Cardiac atrium fibroblast (primary cell): ENCODE measurements at places on chromosomes 12 and 14. TPM values are rescaled to one million over a fixed set of nuclear protein-coding genes. Genes with fewer than 3 reads are reported as not detected.

Gene CMA1
- total RNA-seq, result not detected in 2 replicates

Gene ASCL1
- not detected in 2 replicates for total RNA-seq

Gene RNASE7
- total RNA-seq, result not detected in 2 replicates

Gene MSI1
- 1.5 TPM in 1 of 2 replicates, not detected in the other for total RNA-seq

Gene MAP1LC3B2
- total RNA-seq, result not detected in 2 replicates

Gene AMHR2
- total RNA-seq, result not detected in 2 replicates

Gene FITM1
- 0.32 TPM in 1 of 2 replicates, not detected in the other for total RNA-seq

Gene MGAT2
- total RNA-seq, result 67.7 and 84.1 TPM in 2 replicates

Gene CCDC198
- total RNA-seq, result not detected in 2 replicates
